ENCODE measurements at places on chromosomes 4 and X.

GRCh38 chr4:146709956-146710355 lies 71.3 kb downstream of the POU4F2 start:
- no peak for DNase-seq

GRCh38 chrX:53084863-53085262 lies 2.7 kb downstream of the TSPYL2 start:
- no peak for DNase-seq

GRCh38 chr4:5999830-6000365 lies 18.3 kb downstream of the C4orf50 start:
- no peak for DNase-seq

GRCh38 chr4:2266181-2266580 lies 4.3 kb upstream of the MXD4 start:
- no peak for DNase-seq

DNA sequence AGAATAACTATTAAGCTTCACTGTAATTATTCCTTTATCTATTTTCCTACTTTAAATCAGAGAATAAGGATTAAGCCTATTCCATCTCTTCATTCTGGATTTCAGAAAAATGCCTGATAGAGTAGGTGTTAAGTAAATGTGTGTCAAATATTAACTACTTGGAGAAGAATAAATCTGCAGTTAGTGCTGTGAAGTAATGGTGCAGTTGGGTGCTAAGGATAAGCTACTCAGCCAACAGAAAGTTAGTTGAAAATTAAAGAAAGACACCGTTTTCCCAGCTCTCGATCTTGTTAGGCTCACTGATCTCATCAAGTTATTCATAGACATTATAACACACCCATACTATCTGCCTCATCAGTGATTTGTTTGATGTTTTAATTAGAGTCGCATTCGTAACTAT lies 7.1 kb downstream of the PF4V1 start:
- no peak for DNase-seq

GRCh38 chrX:41538707-41539106 lies 91.6 kb downstream of the NYX start:
- no peak for DNase-seq

DNA sequence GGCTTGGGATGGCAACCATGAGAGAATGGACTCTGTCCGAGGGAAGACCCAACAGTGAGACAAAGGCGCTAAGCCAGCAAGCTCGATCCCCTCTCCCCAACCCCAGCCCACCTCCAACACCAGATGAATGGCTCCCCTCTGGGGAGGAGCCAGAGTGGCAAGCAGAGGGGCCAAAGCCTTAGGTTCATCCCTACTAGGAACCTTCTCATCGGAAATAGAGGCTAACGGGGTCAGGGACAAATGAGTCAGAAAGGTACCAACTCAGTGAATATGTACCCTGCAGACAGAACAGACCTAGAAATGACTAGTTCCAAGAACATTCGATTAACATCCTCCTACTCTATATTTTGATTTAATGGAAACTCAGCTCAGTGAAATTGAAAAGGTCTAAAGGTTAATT lies 73.9 kb downstream of the NSG1 start:
- no peak for DNase-seq

DNA sequence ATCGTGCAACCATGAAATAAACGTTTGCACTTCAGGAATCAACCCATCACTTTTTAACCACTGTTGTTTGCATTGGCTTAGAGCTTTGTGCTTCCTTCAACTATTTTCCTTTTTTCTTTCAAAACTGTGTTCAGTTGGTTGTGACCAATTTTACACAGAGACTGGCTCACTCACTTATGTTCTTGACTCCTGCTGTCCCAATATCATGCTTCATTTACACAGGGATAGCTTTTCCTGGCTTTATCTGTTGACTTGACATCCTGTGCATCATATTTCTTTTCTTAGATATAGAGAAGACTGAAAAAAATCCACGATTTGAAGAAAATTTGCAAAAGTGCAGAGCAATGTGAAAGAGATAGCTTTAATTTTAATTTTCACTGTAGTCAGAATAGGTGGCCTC lies 38.8 kb downstream of the REPS2 start:
- DNase-seq = no peak

- no peak for DNase-seq
Observed at GRCh38 chrX:154046940-154047610, 27.4 kb upstream of the IRAK1 start.

DNA sequence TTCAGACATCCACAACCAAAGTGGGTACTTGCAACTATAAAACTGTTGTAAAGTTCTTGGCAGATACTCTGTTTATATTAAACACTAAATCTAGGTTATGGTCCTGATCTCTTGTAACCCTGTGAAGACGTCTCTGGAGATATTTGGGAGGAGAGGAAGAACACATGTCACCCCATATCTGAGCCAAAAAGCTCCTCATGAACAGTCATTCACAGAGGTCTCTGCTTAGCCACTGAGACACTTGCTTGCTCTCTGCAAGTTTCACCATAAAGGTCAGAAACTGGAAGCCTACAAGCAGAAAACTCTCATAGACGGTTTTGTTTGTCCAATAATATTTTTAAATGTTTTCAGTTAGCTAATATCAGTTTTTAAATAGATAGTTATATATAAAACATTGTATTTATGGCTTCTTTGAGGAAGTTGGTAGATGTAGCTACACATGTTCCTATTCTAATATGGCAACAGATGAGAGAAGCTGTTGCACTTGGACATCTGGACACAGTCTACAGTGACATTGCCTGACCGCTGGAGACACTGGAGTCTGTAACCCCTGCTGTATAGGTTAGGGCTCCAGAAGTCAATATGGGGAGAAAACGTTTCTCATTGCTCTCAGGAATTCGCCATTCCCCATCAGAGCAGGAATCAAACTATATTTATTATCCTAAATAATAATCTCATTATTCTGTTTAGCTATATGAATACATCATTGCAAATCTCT lies 73.6 kb downstream of the C4orf46 start:
- DNase-seq = no peak

DNA sequence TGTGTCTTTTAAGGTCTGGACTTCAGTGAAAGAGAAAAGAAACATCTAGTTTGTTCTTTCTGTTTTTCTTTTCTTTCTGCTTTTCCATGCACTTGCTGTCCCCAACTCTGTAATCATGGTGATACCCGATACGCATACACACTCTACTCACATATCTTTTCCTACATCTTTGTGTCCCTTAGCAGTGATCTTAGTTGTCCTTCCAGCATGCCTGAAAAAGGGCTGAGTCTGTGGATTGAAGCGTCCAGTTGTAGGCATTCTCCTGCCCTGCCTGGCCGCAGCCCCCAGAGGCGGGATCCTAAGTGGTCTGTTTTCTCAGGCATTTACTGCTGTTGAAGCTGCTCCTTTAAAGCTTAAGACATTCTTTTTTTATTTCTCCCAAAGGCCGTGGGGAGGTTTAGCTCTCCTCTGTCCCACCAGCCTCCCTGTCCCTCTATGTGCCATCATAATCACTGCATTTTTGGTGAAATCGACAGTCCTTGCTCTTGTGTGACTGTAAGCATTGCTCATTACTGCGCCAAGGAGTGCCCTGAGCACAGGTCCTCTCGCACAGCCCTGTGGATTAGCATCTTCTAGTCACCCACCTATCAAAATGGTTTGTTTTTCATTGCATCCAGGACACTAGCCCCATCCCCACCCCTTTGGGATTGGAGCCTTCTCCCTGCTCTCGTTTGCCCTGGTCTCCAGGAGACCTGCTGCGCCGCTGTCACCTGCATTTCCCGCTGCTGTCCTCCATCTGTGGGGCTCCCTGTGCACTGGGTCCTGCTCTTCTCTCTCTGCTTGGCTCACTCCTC lies 4.4 kb downstream of the RGS12 start:
- no peak for DNase-seq

DNA sequence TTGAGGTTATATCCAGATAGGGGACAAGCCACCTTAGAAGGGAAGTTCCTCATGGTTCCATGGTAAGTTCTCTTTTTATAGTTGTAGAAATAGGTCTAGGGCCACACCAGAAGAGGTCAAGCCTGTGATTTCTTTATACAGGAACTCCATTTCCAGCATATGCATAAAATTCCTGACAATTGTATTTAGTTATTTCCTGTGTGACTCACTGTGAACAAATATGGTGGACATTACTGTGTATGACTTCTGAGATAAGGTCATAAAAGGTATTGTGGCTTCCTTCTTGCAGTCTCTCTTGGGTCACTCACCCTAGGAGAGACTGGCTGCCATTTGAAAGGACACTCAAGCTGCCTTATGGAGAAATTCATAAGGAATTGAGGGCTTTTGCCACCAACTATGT lies 2.2 kb upstream of the C4orf36 start:
- DNase-seq = no peak

DNA sequence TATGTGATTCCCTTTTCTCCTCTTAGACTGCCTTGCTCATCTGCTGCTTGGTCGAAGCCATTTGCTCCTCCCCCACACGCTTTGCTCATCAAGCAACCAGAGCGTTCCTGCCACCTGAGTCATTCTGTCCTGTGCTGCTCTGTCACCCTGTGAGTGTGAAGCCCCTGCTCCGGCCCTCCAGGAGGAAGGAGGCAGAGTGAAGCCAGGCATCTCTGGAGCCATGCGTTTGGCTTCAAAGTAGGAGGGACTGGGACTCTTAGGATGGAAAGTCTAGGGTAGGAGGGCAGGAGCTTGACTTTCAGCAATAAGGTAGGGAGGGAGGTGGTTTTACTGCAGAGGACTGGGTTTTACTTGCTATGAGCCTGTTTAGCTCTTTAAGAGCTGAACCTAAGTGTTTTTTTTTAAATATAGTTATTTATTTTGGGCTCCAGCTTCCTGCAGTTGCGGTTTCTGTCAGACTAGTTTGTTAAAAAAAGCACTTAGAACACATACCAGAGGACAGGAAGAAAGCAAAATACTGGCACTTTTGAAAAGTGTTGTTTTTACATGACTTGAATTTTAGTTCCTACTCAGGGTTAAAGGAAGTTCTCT lies 63.6 kb downstream of the SPINK2 start:
- peak; percentile 30 for DNase-seq

DNA sequence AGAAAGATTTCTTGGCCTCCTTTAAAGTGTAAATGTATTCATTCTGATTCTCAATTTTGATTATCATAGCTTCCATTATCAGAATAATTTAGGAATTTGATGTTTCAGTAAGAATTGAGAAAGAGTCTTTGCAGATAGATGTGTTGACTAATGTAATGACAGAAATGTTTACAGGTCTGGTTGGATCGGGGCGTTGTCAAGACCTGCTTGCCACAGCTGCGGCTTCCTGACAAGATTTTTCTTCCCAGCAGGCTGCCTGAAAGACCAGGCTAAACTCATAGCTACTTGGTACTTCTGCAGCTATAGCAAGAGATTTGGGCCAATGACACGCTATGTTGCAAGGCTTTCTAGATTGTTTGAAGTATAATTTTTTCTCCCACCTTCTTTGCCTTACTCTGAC lies 91.5 kb upstream of the ANKRD50 start:
- no peak for DNase-seq

DNA sequence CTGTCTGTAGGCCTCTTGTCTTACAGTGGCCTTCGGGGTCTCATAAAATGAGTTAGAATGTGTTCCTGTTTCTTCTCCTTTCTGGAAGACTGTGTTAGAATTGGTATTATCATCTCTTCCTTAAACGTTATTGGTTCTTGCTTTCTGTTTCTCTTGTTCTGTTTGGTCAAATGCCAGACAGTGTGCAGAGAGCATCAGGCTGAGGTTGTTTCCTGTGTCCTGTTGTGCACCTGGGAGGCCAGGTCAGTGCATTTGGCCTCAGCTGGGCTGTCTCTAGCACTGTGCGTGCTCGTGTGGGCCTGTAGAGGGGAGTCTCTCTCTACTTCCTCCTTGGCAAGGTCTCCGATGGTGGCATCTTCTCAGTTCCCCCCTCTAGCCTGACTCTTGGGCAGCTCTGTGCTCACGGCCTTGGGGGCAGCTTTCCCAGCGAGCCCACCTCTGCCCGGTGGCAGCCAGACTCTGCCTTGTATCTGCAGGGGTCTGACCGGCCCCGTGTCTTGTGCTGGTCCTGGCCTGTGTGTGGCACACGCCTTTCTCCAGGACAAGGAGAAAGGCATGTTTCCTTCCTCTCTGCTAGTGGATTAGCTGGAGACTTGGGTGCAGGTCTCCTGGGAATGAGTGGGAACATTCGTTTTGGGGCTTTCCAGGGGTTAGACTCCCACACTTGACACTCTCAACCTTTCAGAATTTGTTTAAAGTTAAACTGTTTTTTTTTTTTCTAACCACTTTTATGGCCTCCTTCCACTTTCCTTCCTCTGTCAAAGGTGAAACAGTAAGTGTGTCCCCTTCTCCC lies 62.3 kb downstream of the FAM193A start:
- DNase-seq = peak; percentile 37

DNA sequence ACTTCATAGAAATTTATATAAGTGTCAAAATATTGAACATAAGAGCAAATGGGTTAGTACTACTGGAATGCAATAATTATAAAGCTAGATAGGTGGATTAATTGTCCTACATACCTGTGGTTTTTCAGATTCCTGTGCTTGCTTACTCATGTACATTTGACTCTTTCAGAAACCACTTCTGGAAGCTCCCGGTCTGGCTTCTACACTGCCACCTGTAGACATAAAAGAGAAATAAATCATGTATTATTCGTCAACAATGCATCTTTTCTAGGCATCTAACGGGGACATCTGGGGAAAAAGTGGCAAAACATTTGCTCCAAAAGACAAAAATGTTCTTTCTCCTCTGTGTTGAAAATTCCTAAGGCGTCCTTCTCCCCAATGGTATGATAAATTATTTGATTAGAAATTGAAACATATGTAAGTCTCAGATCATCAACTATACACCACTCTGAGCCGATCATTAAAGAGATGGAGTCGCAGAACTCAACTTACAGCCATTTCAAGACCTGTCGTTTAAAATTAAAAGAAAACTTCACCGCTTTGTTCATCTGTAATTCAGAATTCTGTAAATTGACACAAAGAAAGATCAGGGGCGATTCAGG lies 648.7 kb upstream of the DIPK2B start:
- DNase-seq = peak; percentile 1

DNA sequence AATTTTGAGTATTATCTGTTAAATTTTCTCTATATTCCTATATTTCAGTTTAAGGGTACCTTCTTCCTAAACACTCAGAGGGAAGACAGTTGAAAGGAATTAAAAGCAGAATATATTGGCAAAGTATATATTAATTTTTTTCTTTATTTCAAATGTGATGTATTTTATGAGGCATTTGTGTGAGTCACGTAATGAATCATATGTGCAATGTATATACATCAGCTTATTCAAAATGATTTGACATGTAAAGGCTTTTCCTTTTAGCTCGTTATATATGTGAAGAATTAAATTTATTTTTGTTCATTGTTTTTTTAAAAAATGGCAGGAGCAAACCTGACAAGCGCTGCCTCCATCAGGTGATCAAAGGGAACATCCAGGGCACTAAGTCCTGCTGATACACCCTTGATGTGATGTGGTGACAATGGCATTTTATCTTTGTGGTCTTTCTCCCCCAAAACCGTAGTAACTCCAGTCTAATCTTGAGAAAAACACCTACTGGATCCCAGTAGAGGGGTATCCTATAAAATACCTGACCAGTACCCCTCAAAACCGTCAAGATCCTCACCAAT lies 8.9 kb downstream of the WWC2 start:
- DNase-seq = no peak

- DNase-seq = no peak
Observed at GRCh38 chr4:79049840-79050540, 110.8 kb upstream of the PAQR3 start.

DNA sequence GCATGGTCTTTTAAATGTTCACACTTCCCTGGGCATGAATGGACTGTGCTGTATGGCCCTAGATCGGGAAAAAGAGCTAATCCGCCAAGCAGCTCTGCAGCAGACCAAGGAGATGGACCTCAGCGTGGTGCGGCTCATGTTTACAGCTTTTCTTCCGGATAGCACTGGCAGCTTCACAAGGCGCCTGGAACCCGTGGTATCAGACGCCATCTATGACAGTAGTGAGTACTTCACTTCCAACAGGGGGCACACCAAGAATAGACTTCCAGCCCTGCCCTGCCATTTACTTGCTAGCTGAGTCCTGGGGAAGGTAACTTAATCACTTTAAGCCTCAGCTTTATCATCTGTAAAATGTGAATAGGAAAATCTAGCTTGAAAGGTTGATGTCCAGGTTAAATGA lies 77.7 kb downstream of the NFKB1 start:
- DNase-seq = peak; percentile 53
